ENCODE measurements at places on chromosomes 2 and 18. TPM values are rescaled to one million over a fixed set of nuclear protein-coding genes. Genes with fewer than 3 reads are reported as not detected.

- H3K27me3 ChIP-seq = no peaks in the 10 kb centered on the region
- peak overlapping the region; percentile 88 for H3K4me3 ChIP-seq
- peak overlapping the region; percentile 45 for H3K27ac ChIP-seq
These were observed 1.7 kb upstream of the PROC start for GRCh38 chr2:127416506-127417001.

The SCYGR5 gene
- total RNA-seq = not detected

The HTR2B gene
- total RNA-seq = not detected

The RAPGEF4 gene
- not detected for total RNA-seq

The ZAP70 gene
- total RNA-seq = 404 TPM

- H3K27ac ChIP-seq = no peak overlapping the region
- H3K27me3 ChIP-seq = no peaks in the 10 kb centered on the region
- no peak for DNase-seq
- no peaks in the 10 kb centered on the region for H3K4me1 ChIP-seq
- H3K36me3 ChIP-seq = no peaks in the 10 kb centered on the region
These were observed 41.4 kb downstream of the KLHL29 start for GRCh38 chr2:23426263-23426905.

- peaks cover 82% of the 10 kb centered on the region for H3K4me1 ChIP-seq
- no peaks in the 10 kb centered on the region for H3K36me3 ChIP-seq
- peak overlapping the region; percentile 42 for H3K4me3 ChIP-seq
- H3K27ac ChIP-seq = peak overlapping the region; percentile 65
- peak; percentile 43 for DNase-seq
- no peaks in the 10 kb centered on the region for H3K27me3 ChIP-seq
These were observed 57.1 kb downstream of the ZFP36L2 start for GRCh38 chr2:43169099-43169945.

- no peaks in the 10 kb centered on the region for H3K27me3 ChIP-seq
- H3K4me1 ChIP-seq = no peaks in the 10 kb centered on the region
- no peak for DNase-seq
- H3K27ac ChIP-seq = no peak overlapping the region
- no peak overlapping the region for H3K4me3 ChIP-seq
These were observed 83.6 kb upstream of the OTX1 start for GRCh38 chr2:62966991-62967390.

- no peaks in the 10 kb centered on the region for H3K36me3 ChIP-seq
- no peak overlapping the region for H3K27ac ChIP-seq
- DNase-seq = no peak
These were observed 26.4 kb downstream of the KCNIP3 start for GRCh38 chr2:95323347-95324155.

GRCh38 chr2:1825046-1825445, 80.7 kb upstream of the PXDN start:
- H3K27ac ChIP-seq = no peak overlapping the region
- H3K36me3 ChIP-seq = no peaks in the 10 kb centered on the region
- H3K4me3 ChIP-seq = no peak overlapping the region
- DNase-seq = no peak

The ASNSD1 gene
- total RNA-seq = 46.9 TPM

GRCh38 chr2:26144953-26145680, 27.8 kb upstream of the GAREM2 start:
- DNase-seq = peak; percentile 47
- H3K27me3 ChIP-seq = peaks cover 6% of the 10 kb centered on the region
- no peak overlapping the region for H3K27ac ChIP-seq
- no peaks in the 10 kb centered on the region for H3K36me3 ChIP-seq
- no peaks in the 10 kb centered on the region for H3K4me1 ChIP-seq

GRCh38 chr2:232328032-232328422, 50.5 kb upstream of the ALPP start:
- peaks cover 6% of the 10 kb centered on the region for H3K4me1 ChIP-seq
- H3K4me3 ChIP-seq = no peak overlapping the region
- H3K27ac ChIP-seq = no peak overlapping the region
- no peaks in the 10 kb centered on the region for H3K27me3 ChIP-seq
- no peaks in the 10 kb centered on the region for H3K36me3 ChIP-seq

- H3K4me3 ChIP-seq = no peak overlapping the region
- no peak overlapping the region for H3K27ac ChIP-seq
- H3K4me1 ChIP-seq = peaks cover 2% of the 10 kb centered on the region
- no peak for DNase-seq
- no peaks in the 10 kb centered on the region for H3K36me3 ChIP-seq
These were observed 187.5 kb upstream of the ACVR2A start for GRCh38 chr2:147657086-147658000.

The TSPYL6 gene
- not detected for total RNA-seq

DNA sequence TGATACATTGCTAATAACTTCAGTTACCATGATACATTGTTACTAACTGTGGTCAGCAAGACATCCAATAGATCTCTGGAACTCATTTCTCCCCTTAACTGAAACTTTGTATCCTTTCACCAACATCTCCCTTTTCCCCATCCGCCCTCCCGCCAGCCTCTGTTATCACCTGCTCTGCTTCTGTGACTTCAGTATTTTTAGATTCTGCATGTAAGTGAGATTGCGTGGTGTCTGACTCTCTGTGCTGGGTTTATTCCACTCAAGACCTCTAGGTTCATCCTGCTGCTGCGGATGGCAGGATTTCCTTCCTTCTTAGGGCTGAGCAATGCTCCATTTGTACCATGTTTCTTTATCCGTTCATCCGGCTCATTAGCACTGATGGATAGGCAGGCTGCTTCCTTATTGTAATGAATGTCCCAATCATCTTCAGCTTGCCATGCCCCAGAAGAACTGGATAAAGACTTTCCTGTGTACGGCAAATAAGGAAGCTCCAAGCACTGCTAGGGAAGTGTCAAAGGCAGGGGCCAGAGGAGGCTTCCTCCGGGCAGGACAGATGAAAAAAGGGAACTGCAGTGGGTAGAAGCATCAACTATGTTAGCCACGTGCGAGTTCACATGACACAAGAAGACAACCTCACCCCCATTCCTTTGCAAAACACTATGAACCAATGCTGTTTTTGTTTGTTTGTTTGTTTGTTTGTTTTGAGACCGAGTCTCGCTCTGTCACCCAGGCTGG, 113.4 kb downstream of the EIPR1 start:
- H3K36me3 ChIP-seq = peaks cover 4% of the 10 kb centered on the region
- DNase-seq = no peak
- H3K27me3 ChIP-seq = no peaks in the 10 kb centered on the region
- H3K4me1 ChIP-seq = no peaks in the 10 kb centered on the region
- H3K4me3 ChIP-seq = no peak overlapping the region

The XDH gene
- not detected for total RNA-seq

GRCh38 chr2:81303321-81303720, 998.8 kb upstream of the LRRTM1 start:
- H3K4me1 ChIP-seq = no peaks in the 10 kb centered on the region
- H3K27ac ChIP-seq = no peak overlapping the region
- H3K27me3 ChIP-seq = no peaks in the 10 kb centered on the region

DNA sequence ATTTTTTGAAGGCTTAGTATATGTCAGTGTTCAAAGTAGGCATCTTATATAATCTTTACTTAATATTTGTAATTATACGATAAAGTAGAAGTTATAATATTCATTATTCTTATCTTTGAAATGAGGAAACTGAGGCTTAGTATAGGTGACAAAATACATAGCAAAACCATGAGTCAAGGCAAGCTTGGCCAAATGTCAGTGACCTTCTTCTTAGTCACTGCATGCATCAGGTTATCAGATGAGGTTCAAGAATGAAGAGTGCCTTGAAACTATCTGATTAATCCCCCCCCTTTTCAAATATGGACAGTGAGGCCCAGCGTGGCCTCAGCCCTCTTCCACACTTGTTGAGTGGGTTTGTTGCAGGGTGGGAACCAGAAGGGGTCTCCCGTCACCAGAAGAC, 59.3 kb downstream of the PMAIP1 start:
- no peak overlapping the region for H3K27ac ChIP-seq
- H3K4me1 ChIP-seq = peaks cover 5% of the 10 kb centered on the region
- no peak for DNase-seq
- no peaks in the 10 kb centered on the region for H3K36me3 ChIP-seq
- H3K4me3 ChIP-seq = no peak overlapping the region

The EVX2 gene
- total RNA-seq = not detected

The POLR1A gene
- 25.8 TPM for total RNA-seq

GRCh38 chr18:48314690-48315089, 94.5 kb downstream of the ZBTB7C start:
- no peaks in the 10 kb centered on the region for H3K36me3 ChIP-seq
- H3K27ac ChIP-seq = no peak overlapping the region
- H3K27me3 ChIP-seq = no peaks in the 10 kb centered on the region
- no peak for DNase-seq

The POTEJ gene
- total RNA-seq = not detected

GRCh38 chr2:138708682-138709241, 71.4 kb downstream of the NXPH2 start:
- H3K4me1 ChIP-seq = no peaks in the 10 kb centered on the region
- no peaks in the 10 kb centered on the region for H3K27me3 ChIP-seq
- no peaks in the 10 kb centered on the region for H3K36me3 ChIP-seq
- no peak for DNase-seq
- H3K27ac ChIP-seq = no peak overlapping the region
- H3K4me3 ChIP-seq = no peak overlapping the region

GRCh38 chr18:40058811-40059570, 1896.0 kb upstream of the PIK3C3 start:
- H3K27ac ChIP-seq = no peak overlapping the region
- H3K4me1 ChIP-seq = no peaks in the 10 kb centered on the region
- H3K4me3 ChIP-seq = no peak overlapping the region
- no peak for DNase-seq
- no peaks in the 10 kb centered on the region for H3K27me3 ChIP-seq

The NLRC4 gene
- 0.11 TPM for total RNA-seq

The GRB14 gene
- not detected for total RNA-seq

DNA sequence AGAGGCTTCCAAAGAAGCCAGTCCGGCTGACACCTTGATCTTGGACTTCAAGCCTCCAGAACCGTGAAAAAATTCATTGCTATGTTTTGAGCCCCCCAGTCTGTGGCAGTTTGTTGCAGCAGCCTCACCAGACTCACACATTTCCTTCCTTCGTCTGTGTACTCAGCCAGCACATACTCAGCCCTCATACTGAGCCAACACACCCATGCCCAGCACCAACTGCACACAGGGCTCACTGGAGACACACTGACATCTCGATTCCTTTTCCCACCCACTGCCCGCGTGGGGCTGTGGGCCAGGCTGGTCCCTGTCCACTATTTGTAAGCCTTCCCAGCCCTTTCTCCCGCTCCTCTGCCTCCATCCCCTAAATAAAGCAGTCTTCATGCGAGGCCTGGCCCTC, 24.1 kb upstream of the NMUR1 start:
- peaks cover 11% of the 10 kb centered on the region for H3K4me1 ChIP-seq
- no peak overlapping the region for H3K27ac ChIP-seq
- H3K27me3 ChIP-seq = no peaks in the 10 kb centered on the region
- no peaks in the 10 kb centered on the region for H3K36me3 ChIP-seq
- DNase-seq = no peak
- H3K4me3 ChIP-seq = no peak overlapping the region

DNA sequence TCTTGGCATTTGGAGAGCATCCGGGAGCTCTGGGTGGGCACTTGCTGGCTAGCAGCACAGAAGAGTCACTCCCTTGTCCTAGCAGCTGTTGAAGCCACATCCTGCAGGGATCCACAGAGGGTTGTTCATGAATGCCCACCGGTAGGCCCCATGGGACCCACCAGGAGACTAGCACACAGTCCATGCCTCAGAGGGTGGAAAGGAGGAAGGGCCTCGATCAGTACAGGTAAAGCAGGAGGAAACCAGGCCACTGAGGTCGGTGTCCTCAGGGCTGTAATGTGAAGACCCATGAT, 205.8 kb downstream of the SEPTIN10 start:
- no peaks in the 10 kb centered on the region for H3K36me3 ChIP-seq
- H3K4me3 ChIP-seq = no peak overlapping the region
- H3K27me3 ChIP-seq = no peaks in the 10 kb centered on the region
- no peak for DNase-seq

GRCh38 chr2:33903215-33903614, 304.1 kb upstream of the FAM98A start:
- no peak overlapping the region for H3K27ac ChIP-seq
- H3K36me3 ChIP-seq = no peaks in the 10 kb centered on the region
- no peak overlapping the region for H3K4me3 ChIP-seq
- H3K4me1 ChIP-seq = no peaks in the 10 kb centered on the region
- H3K27me3 ChIP-seq = no peaks in the 10 kb centered on the region

DNA sequence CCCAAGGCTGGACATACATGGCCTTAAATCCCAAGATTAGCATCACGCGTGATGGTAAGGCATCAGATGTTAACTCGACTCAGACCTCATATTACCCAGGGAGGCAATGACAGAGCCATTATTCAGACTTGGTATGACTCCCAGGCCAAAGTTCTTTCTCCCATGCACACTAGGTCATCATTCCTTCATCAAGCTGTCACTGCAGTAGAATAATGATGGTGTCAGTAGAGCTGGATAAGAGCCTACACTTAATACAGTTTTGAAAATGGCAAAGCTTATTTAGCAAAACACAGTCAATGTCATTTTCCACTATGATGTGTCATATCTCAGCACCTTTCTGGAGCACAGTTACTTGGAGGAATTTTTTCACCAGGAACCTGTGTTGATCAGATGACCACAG, 663.3 kb downstream of the SUCLG1 start:
- no peaks in the 10 kb centered on the region for H3K27me3 ChIP-seq
- no peak overlapping the region for H3K27ac ChIP-seq
- DNase-seq = no peak
- H3K4me1 ChIP-seq = no peaks in the 10 kb centered on the region
- no peak overlapping the region for H3K4me3 ChIP-seq
- no peaks in the 10 kb centered on the region for H3K36me3 ChIP-seq

GRCh38 chr2:54416166-54416813, 39.8 kb upstream of the SPTBN1 start:
- no peak overlapping the region for H3K27ac ChIP-seq
- H3K27me3 ChIP-seq = no peaks in the 10 kb centered on the region
- no peaks in the 10 kb centered on the region for H3K36me3 ChIP-seq
- no peak overlapping the region for H3K4me3 ChIP-seq

The CD8B2 gene
- not detected for total RNA-seq

The SGPP2 gene
- 8.8 TPM for total RNA-seq

DNA sequence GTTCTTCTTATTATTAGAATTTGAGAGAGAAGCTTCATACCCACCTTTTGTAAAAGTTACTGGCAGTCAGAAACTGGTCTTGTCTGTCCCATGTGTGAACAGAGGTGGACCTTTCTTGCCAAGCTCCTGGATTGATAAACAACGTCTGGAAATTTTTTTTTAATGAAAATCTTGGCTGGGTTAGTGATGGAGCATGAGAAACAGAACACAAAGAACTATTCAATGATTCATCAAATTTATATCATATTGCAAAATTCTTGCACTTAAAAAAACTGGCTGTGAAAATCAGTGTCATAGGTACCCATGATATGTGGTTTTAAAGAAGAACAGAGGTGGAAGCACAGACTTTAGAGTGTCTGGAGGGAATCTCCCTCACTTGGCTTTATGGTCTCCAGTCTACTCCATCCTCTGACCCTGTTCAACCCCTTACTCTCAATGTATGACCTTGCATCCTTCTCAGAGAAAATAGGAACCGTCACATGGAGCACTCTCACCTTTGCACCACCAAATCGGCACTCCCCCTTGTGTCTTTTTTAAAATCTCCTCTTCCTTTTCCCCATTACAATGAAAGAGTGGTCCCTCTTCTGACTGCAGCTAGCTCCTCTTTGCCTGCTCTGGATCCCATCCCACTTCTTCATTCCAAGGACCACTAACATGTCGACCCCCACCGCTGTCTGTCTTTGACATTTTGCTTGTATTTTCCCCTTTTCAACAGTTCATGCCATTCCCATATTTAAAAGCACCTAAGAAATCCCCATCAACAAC, 58.2 kb downstream of the COPS8 start:
- no peak overlapping the region for H3K4me3 ChIP-seq
- no peaks in the 10 kb centered on the region for H3K27me3 ChIP-seq
- H3K4me1 ChIP-seq = no peaks in the 10 kb centered on the region
- no peaks in the 10 kb centered on the region for H3K36me3 ChIP-seq
- no peak overlapping the region for H3K27ac ChIP-seq
- DNase-seq = no peak

Data from CD4-positive, alpha-beta memory T cell (primary cell).